CD4-positive, alpha-beta T cell treated with Interleukin-17A for 1 hour (primary cell): ENCODE measurements at places on chromosomes 7 and 10.

DNA sequence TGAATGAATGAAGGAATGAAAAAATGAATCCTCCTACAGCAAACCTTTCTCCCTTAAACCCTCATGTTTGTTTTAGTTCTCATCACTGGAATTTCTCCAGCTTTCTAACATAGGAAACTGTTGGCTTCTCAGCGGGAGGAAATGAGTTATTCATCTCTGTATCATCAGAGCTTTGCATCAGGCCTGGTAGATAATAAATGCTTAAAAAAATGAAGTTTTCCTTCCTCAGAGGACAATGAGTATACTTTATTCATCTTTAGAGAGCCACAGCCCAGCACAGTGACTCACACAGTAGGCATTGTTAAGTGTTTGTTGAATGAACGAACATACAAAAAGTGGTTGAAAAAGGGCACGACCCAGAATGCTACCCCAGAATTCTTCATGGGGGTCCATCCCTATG, 62.6 kb downstream of the COL13A1 start:
- DNase-seq = no peak

DNA sequence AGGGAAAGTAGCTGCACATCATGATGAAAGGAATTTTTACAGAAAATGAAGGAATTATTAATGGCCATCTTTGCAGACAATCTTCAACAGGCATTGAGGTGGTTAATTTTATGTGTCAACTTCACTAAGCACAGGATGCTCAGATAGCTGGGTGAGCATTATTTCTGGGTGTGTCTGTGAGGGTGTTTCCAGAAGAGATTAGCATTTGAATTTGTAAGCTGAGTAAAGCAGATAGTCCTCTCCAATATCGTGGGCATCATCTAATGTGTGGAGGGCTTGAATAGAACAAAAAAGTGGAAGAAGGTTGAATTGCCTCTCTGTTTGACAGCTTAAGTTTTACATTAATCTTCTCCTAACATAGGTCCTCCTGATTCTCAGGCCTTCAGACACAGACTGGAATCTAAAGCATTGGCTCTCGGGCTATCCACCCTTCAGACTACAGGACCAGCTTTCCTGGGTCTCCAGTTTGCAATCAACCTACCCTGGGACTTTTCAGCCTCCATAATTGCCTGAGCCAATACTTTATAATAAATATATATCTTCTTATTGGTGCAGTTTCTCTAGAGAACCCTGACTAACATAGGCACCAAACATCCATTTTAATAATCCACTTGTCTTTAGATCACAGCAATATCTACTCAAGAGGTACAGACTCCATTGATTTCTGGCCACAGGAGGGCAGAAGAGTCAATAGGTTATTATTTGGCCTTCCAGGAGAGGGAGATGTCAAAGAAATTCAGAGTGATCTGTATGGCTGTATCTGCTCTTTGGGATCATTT, 10.5 kb upstream of the CRPPA start:
- peak; percentile 60 for DNase-seq

DNA sequence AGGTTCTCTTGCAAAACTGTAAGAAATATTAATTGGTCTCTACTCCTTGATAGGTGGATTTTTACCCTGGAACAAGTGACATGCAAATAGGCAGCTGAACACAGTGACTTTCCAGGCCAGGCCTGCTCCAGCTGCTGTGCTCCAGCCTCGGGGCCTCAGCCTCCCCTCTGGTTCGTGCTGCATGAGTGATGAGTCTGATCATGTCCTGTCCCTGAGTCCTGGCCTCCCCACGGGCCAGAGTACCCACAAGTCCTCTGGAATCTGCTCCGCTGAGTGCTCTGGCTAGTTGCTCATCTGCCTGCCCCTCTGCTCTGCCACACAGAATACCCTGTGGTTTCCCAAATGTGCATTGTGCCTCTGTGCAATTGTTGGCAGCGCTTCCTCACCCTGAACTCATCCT, 80.1 kb upstream of the PDZD8 start:
- DNase-seq = no peak

GRCh38 chr10:46106410-46107255, 60.6 kb upstream of the MSMB start:
- DNase-seq = peak; percentile 58

GRCh38 chr7:20238754-20239324, 21.7 kb upstream of the MACC1 start:
- peak; percentile 23 for DNase-seq

- peak; percentile 3 for DNase-seq
These were observed 57.0 kb downstream of the SHTN1 start for GRCh38 chr10:116947841-116948529.

- no peak for DNase-seq
These were observed 159.1 kb upstream of the YAE1 start for GRCh38 chr7:39407137-39407536.

- DNase-seq = no peak
These were observed 27.3 kb downstream of the DENND11 start for GRCh38 chr7:141674702-141675101.

GRCh38 chr7:100588438-100588837, 2.3 kb downstream of the FBXO24 start:
- DNase-seq = no peak

DNA sequence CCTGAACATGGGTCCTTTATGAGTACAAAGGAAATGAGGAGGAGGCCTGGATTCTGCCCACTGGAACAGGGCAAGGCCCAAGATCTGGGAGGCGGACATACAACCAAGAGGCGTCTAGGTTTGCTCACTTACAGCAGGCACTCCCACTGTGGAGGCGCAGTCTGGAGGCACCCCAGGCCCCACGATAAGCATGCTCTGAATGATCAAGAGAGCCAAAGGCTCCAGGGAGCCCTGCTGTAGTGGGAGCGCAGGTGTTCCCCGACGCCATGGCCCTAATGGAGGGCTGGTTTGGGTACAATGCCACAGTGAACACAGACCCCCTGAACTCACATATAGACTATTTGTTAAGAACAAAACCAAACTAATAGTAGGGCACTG, 88.1 kb downstream of the FAM53B start:
- no peak for DNase-seq

DNA sequence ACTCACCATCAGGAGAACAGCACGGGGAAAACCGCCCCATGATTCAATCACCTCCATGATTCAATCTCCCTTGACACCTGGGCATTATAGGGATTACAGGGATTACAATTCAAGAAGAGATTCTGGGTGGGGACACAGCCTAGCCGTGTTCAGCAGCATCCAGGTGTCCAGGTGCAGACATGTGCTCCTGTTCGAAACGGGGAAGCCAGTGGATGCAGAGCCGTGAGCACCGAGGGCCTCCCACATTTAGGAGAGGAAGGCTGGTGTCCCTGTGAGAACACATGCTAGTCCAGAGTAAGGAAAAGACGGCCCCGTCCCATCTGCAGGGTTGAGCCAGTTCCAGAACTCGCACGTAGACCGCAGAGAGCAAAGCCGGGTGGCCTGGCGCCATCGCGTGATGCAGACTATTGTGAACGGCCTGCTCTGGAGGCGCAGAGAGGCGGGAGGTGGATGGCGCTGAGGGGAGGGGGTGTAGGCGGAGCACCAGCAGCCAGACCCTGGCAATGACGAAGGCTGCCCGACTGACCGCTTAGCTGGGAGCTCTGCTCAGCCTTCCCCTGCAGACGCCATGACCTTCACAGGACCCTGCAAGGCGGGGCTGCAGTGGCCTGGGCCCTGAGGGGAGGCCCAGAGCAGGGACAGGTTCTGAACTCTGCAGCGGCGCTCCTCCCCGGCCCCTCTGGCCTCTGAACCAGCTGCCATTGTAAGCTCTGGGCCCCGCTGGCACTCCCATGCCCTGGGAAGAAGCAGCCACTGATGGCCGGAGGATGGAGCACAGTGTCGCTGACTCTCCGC, 141.6 kb upstream of the TCERG1L start:
- DNase-seq = no peak

DNA sequence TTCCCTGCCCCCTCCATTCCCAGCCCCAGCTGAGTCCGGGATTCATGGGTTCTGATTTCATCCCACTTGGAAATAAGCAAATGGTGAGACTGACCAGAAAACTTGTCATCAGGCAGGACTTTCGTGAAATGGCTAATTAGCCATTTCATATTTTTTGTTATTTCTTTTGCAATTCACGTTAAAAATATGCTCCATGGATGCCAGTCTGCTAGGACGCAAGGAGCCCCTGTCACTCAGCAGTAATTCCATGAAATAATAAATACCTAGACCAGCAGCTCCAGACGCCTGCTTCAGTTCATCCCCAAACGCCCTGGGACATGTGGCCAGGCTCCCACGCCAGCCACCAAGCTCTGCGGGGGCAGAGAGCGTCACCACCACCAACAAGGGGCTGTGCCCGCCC, 111.0 kb downstream of the TRIL start:
- DNase-seq = no peak

- no peak for DNase-seq
These were observed 30.2 kb upstream of the ZMYND11 start for GRCh38 chr10:104862-105565.

GRCh38 chr10:5585517-5586206, 60.9 kb downstream of the CALML3 start:
- DNase-seq = no peak

DNA sequence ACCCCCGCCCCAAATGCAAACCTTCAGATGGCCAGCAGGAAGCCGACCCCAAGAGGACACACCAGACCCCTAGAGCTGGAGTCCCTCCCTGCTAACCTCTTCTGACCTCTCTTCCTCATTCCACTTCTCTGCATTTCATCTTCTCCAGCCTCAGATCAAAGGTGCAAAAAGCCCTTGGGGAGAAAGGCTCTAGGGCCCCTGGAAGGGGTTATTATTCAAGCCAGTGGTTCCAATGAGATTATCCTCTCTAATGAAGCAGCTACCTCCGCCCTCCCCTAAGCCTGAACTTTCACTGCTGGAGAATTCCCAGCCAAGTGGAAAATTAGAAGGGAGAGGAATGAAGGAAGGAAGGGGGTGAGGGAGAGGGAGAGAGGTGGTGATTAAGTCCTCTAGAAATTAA, 343.9 kb downstream of the PLXNA4 start:
- DNase-seq = no peak

DNA sequence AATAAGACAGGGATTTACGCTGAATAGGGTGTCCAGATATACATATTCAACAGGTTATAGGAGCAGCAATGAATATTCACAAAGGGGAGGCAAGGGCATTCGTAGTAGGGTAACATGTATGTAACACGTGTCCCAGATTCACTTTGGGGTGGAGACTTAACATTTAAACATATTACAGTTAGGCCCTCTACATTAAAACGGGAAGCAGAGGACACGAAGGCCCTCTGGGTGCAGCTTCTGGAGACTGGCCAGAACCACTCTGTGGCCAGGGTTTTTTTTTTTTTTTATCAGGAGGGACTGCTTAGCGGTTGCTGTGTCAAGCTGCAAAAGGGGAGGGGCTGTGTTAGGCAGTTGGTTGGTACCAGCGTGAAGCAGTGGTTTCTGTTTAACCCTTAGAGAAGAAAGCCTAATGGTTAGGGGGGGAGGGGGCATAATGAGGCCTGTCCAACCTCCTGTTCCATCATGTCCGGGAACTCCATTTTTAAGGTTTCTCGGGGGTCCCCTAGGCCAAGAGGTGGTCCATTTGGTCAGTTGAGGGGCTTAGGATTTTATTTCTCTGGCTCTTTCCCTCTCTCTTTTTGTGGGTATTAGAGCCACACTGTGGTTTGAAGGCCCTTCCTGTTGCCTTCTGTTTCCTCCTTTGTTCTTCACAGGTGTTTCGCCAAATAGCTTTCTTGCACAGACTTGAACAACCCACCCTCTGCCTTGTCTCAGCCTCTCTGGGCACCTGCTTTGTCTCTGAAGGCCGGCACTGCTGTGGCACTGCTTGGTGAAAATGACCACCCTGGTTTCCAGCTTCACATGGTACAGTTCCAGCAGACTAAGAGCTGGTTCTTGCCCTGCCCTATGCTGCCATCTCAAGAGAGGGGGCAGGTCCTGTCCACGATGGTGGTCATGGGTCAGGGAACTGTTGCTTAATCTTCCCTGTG, 26.4 kb downstream of the PRF1 start:
- DNase-seq = peak; percentile 53

GRCh38 chr10:102673819-102674511, 29.7 kb downstream of the TRIM8 start:
- DNase-seq = peak; percentile 88

DNA sequence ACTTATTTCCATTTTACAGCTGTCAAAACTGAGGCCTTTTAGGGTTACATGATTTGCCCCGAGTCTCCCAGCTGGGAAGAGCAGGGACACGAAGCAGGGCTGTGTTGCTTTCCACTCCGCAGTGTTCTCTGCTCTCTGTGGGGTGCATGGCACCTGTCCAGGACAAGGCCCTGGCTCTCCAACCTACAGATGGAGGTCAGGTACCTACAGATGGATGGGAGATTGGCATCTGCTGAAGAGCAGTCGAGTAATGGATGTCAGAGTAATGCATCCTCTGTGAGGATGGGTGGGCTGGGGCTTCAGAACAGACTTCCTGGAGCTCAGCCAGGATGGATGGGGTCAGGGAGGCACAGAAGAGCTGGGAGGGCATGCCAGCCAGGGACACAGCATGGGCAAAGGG, 85.0 kb downstream of the EMX2 start:
- no peak for DNase-seq

- no peak for DNase-seq
These were observed 20.6 kb upstream of the PDCD4 start for GRCh38 chr10:110851020-110851612.

DNA sequence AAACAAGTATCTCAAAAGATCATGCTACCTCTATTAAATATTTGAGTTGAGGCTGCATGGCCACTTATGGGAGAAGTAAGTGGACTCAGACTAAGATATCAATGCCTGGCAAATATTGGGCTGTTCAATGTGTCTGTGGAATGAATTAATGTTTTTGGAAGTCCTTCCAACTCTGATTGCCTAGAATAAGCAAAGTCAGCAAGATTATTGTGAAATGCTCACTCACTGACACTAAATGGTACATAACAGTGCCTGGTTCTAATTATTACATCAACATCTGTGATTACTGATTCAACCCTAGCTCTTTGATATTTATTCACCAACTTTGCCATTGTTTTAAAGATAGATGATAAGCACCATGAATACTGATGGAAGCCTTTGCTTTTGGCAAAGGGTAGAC, 45.5 kb upstream of the HDAC9 start:
- DNase-seq = no peak

GRCh38 chr7:128794020-128794419, 2.3 kb downstream of the CCDC136 start:
- DNase-seq = peak; percentile 26

DNA sequence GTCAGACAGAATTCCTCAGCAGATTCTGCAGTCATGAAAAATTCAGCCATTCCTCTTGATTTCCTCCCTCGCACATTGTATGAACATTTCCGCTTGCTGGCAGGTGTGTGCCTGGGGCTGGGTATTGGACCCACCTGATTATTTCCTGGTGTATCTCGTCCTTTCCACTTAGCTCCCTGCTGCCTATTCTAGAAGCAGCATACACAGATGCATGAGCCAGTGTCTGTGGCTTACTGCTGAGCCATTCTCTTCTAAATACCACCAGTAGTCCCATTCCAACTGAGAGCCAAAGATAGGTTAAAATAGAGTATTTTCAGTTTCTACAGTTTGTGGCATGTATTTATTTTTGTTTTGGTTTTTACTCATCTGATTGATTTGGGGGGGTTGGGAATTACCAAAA, 270.1 kb upstream of the AKR1E2 start:
- no peak for DNase-seq

- DNase-seq = no peak
These were observed 7.7 kb upstream of the OPN1SW start for GRCh38 chr7:128783143-128783861.
